ENCODE measurements at places on chromosomes 5 and 9.
A peak's percentile ranks its signal among the peaks of the same experiment; 100 is the strongest.

DNA sequence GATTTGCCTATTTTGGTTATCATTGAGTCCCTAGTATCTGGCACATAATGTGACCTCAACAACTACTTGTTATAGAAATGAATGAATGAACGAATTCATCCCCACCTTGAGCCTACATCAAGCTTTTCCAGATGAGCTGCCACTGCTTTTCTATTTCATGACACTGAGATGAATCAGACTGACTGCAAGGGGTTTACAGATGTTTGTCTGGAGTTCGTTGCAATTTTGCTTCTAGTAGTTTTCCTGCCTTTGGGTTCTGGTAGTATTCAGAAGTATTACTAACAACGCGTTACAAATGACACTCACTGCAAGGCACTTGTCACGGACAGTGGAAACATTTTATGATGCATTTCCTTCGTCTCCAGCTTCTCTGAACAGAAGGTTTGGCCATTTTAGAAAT, 222.3 kb downstream of the CD180 start:
- DNase-seq: no peak

- no peak for DNase-seq
Observed at GRCh38 chr5:40679913-40680681, at the start of gene PTGER4. Gene PTGER4, plus strand, starts transcription at chr5:40679915. Its CDS starts 1,079 bp downstream, at chr5:40680994.

GRCh38 chr9:134175291-134175807, 11.0 kb upstream of the RNU6ATAC start:
- DNase-seq: peak; percentile 78

DNA sequence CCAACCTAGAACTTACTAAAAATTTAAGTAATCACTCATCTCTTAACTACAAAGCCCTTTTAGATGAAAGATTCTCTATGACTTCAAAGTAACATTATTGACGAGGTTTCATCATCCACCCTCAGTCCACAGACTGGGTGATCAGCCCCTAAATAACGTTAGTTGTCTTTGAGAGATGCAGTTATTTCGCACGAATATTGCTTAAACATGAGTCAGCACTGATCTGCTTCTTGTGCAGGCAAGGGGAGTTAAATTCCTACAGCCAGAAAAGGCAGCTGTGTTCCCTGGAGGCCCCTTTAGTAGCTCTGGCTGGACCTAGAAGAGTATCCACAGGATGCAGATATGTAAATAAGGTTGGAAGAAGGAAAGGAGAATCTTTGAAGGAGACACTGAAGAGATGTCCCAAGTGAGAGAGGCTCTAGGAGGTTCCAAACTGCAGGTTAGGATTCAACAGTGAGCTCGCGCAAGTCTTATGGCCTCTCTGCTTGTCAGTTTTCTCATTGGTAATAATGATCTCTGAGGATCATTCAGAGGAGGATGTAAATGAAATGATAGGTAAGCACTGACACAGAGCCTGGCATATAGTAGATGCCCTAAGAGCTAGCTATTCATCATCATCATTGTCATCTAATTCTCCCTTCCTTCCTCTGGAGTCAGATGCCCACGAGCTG, 122.2 kb upstream of the MAN2A1 start:
- DNase-seq: no peak

DNA sequence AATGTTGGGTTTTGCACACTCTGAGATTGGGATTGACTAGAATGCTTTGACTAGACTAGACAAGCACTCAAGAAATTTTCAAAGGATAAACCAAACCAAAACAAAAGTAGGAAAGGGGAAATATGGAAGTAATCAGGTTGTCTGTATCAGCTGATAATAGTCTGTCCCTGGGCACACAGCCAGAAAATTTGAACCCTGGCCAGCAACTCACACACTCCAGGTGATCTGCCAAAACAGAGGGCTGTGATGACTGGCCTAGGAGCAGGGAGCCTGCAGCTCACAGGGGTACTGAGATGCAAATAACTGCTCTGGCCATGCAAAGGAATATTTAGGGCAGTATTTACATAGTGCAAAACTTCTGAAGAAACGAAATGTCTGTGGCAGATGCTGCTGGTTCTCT, 112.3 kb upstream of the SMIM23 start:
- DNase-seq: no peak
